ENCODE measurements at places on chromosomes 1 and 21. TPM values are rescaled to one million over a fixed set of nuclear protein-coding genes. Genes with fewer than 3 reads are reported as not detected.

The SERPINC1 gene
- 0.89 TPM for polyA plus RNA-seq

DNA sequence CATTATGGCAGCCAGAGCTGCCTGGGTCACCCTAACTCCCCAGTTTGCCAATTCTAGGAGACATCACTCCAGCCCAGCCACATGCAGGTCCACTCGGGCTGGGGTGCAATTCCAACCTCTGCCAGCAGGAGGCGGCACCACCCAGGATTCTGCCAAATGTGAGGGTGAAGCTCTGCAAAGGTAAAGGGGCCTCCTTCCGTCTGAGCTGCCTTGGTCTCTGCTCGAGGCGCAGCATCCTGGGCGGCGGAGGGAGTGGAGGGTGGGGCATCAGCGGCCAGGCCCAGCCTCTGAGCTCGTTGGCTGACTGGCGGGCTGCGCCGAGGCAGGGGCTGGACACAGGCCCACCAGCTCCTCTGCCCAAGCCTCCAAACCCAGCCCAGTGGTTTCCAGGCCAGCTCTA is 63.8 kb downstream of the ARHGEF16 start:
- no peaks in the 10 kb centered on the region for H3K4me1 ChIP-seq
- no peak overlapping the region for H3K4me3 ChIP-seq
- no peaks in the 10 kb centered on the region for H3K27me3 ChIP-seq
- no peak for DNase-seq
- H3K27ac ChIP-seq = no peak overlapping the region
- no peaks in the 10 kb centered on the region for H3K36me3 ChIP-seq

DNA sequence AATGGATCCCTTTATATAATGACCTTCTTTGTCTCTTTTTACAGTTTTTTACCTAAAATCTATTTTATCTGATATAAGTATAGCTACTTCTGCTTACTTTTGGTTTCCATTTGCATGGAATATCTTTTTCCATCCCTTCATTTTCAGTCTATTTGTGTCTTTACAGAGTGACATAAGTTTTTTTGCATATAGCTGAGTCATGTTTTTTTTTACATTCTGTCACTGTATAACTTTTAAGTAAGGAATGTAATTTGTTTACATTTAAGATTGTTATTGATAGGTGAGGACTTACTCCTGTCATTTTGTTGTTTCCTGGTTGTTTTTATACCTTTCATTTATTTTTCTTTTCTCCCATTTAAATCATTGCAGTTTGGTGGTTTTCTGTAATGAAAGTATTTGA is 402.7 kb upstream of the ADGRL2 start:
- no peaks in the 10 kb centered on the region for H3K4me1 ChIP-seq
- no peaks in the 10 kb centered on the region for H3K36me3 ChIP-seq
- H3K4me3 ChIP-seq = no peak overlapping the region
- DNase-seq = no peak
- H3K27ac ChIP-seq = no peak overlapping the region
- H3K27me3 ChIP-seq = no peaks in the 10 kb centered on the region

The PRKCZ gene
- 252 TPM for polyA plus RNA-seq

GRCh38 chr1:20061866-20062265 is 8.1 kb upstream of the PLA2G5 start:
- no peaks in the 10 kb centered on the region for H3K4me1 ChIP-seq
- no peak overlapping the region for H3K27ac ChIP-seq
- H3K27me3 ChIP-seq = no peaks in the 10 kb centered on the region
- no peak overlapping the region for H3K4me3 ChIP-seq

The UBE2Q1 gene
- polyA plus RNA-seq = 37.7 TPM

The UBR4 gene
- 179 TPM for polyA plus RNA-seq

DNA sequence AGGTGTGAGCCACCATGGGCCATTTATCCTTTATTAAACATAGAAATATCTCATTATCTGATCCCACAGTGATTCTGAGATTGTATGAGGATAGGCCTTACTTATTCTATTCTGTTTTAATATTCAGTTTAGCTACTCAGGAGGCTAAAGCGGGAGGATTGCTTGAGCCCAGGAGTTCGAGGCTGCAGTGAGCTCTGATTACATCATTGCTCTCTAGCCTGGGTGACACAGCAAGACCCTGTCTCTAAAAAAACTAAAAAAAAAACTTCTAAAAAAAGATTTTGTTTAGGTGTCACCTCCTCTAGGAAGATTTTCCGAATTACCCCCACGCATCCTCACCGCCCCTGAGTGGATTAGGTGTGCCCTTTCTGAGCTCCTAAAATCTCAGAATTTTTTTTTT is 14.3 kb upstream of the HNRNPU start:
- H3K36me3 ChIP-seq = no peaks in the 10 kb centered on the region
- H3K4me3 ChIP-seq = no peak overlapping the region
- no peak overlapping the region for H3K27ac ChIP-seq
- H3K27me3 ChIP-seq = no peaks in the 10 kb centered on the region

Data from small intestine (tissue), 16 donors.